ENCODE measurements at places on chromosomes 5 and 9.

DNA sequence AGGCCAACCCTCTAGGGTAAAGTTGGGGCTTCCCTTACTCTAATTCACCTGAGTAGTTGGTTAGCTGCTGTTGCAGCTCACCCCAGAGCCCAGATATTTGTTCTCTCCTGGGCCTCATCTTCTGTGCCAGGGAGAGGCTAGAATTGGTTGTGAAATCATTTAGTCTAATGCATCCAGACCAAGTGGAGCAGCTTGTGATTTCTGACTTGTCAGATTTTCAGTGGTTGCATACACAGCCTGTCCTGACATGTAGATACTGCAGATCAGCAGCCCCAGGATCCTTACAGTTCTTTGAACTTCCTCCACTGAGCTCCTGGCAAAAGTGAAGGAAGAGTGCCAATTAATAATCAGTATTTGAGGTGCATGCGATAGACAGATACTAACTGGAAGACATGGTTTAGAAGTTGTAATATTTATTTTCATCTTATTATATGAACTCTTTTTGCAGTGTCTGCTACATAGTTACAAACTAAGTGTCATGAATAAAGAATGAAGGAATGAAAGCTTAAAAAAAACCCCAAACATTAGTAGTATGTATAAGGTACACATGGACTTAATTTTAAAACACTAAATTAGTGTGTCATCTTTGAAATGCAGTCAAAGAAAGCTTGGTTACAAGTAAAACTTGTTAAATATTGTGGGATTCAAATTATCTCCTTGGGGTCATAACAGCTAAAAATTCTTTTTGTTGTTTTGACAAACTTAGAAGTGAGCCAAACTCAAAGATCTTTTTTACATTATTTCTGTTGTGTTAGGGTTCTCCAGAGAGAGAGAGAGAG is 128.5 kb downstream of the VPS13A start:
- DNase-seq = no peak

GRCh38 chr9:77752554-77752953 is 104.4 kb upstream of the GNA14 start:
- DNase-seq = no peak

DNA sequence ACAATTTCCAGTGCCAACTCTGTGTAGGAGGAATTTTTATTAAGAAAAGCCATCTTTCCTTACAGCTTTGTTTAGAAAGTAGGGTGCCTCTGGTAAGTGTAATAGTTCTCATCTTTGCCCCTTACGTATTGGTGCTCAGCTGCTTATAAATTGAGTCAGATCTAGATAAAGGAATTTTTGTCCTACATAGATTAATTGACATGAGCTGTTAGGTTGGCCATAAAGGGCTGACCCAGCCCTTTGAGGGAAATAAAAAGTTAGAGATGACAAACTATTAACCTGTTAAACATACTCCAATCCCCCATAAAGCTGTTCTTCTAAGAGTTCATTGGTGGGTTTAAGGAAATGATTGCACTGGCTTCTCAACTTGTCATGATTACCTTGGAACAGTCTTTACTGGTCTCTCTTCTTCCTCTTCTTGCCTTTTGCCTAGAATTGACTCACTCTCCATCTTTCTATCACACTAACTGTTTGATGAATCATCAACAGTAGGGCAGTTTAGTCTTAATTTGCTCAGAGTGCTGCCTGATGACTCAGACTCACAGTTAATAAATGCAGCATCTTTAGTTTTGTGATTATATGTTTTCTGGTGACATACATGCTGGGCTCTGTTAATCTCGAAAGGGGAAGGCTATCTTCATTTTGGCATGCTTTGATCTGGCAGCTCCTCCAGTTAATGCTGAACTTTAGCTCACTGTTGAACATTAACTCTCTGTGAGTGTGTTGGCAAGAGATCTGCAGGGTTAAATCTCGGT is 51.7 kb downstream of the ARHGAP26 start:
- DNase-seq = no peak

DNA sequence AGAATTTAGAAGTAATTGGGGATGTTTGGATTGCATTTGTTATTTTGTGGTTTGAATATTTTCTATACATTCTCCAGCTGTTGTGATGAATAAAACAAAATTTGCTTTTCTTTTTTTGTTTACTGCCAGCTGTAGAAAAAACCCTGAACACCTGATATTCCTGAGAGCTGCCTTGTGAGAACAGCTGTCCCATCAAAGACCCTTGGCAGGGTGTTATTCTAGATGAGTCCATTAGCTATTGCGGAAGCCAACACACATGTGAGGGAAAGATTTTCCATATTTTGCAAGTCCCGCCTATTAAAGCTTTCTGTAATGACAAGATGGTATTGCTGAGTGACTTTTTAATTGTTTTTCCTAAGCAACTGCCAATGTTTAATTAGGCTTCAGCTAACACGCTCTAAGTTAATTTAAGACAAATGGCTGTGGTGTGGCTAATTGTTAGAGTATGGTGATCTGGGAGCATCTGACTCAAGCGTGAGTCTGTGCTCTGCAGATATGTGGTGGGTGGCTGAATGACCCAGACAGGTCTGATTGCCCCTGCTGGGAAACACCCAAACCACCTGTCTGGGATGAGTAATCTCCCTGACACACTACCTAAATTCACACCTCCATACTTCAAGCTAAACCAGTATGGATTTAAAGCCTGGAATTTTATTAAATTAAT is 86.5 kb upstream of the PRLR start:
- DNase-seq = no peak

- no peak for DNase-seq
Observed at GRCh38 chr5:1182360-1182632, 19.1 kb upstream of the SLC6A19 start.

DNA sequence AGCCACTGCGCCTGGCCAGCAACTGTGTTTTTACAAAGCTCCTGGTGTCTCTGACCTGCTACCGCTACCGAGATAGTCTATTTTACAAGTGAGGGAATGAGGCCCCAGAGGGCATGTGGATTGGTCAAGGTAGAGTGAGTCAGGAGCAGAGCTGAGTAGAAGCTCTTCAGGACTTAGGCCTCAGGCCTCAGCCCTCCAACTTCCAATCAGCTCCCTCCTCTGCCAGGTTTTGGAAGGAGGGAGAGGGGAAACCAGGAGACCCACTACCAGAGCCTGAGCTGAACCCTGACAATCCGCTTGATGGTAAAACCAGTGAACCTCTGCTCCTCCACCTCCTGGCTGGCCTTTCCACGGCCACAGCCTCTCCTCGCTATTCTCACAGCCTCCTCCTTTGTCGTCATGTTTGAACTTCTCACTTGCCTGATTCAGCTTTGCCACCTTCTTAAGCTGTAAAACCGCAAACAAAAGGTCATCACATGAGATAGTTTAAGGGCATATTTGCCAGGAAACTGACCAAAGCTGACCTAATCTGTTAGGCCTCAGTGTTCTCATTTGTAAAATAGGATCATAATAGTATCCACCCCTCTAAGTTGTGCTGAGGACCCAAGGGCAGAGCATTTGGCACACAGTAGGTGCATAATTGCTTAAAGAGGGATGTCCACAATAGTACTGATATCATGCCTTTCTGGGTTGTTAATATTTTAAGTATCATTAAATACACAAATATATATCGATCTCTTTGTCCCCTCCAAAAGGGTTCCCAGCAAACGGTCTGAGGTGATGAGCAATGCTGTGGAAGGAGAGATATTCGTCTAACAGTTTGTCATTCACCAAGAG is 1.7 kb downstream of the TRAF1 start:
- no peak for DNase-seq

- no peak for DNase-seq
Observed at GRCh38 chr5:24854350-24854749, 209.6 kb upstream of the CDH10 start.

- DNase-seq = no peak
Observed at GRCh38 chr9:115951977-115952376, 201.6 kb upstream of the PAPPA start.

DNA sequence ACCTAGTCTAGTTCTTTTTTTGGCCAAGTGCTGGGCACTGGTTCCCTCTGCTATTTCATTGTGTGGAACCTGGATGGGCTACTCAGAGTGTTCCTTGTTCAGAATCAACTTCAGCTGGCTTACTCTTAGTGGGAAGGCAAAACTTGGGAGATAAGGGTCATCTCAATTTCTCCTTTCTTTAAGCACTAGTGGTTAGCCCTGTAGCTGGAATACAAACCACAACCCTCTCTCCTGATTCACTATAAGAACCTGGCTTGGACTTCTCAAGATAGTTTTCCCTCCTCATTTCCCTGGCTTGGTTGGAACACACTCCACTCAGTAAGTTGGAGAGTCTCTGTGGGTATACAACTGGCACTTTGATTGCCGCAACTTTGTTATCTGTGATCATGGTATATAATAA is 35.1 kb downstream of the GRIA1 start:
- DNase-seq = no peak

DNA sequence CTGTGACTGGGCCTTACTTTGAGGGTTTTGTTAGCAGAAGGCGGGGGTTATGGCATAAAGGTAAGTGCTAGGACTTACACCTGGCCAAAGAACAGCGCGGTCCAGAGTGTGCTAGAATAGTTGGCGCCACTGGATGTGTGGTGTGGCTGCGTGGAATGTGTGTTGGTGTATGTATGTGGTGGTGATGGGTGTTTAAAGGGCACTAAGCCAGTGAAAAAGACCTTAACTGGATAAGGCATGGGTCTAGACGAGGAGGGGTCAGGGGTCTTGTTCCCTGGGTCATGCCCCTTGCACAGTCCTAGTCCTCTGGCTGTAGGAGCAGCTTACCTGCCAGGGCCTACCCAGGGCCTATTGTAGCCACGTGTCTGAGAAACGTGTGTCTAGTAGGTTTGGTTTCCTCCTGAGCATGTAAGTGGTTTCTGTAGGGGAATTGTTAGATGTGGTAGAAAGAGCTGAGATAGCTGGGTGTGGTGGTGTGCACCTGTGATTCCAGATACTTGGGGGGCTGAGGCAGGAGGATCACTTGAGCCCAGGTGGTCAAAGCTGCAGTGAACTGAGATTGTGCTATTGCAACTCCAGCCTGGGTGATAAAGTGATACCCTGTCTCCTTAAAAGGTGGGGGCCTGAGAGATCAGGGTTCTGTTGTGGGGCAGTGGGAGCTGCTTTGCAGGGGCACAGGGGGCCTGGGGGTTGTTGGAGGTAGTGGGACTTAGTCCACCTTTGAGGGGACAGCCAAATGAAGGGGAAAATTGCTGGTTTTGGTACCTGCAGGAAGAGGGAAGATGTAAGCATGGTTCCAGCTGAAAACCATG is 55.2 kb downstream of the HSPA4 start:
- DNase-seq = no peak

GRCh38 chr5:72112389-72112788 is 5.1 kb downstream of the MAP1B start:
- no peak for DNase-seq

DNA sequence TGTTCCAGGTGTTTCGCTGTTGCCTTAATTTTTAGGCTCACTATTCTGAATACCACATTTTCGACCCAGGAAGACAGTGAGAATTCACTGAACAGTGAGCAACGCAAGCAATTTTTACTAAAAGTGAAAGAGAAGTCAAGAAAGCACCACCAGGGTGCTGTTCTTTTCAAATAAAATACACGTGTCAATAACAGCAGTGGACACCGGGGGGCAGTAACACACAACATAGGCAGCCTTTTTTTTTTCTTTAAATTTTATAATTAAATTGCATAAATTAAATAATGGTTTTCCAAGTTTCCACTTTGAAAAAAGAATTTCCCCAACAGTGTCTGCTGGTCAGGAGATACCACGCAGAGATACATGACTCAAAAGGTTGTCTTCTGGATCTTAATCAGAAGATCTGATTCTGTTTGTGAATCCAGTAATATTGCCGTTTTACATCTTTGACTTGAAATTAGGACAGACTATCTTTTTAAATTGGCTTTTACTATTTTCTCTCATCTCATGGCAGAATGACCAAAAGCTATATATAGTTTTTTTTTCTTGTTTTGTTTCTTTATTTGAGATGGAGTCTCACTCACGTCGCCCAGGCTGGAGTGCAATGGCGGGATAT is 47.1 kb upstream of the SH3GL2 start:
- no peak for DNase-seq

DNA sequence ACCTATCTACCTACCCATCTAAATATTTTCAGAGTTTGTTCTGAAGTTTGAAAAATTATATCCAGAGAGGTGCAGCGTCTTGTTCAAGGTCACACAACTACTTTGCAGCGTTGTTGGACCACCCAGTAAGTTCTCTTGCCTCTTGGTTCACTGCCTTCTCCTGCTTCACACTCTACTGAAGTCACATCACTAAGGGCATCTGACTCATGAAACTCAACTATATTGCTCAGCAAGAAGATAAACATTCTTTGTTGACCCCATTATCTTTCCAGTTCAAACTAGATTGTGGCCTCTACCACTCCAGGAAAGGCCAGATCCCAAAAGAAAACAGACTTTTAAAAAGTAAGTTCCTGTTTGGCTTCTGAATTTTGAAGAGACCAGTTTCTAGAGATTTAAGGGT is 326.9 kb downstream of the SLIT3 start:
- DNase-seq = no peak

- no peak for DNase-seq
Observed at GRCh38 chr5:138463419-138464007, 1.8 kb upstream of the EGR1 start.

- DNase-seq = no peak
Observed at GRCh38 chr5:1540831-1541701, 17.3 kb upstream of the LPCAT1 start.

DNA sequence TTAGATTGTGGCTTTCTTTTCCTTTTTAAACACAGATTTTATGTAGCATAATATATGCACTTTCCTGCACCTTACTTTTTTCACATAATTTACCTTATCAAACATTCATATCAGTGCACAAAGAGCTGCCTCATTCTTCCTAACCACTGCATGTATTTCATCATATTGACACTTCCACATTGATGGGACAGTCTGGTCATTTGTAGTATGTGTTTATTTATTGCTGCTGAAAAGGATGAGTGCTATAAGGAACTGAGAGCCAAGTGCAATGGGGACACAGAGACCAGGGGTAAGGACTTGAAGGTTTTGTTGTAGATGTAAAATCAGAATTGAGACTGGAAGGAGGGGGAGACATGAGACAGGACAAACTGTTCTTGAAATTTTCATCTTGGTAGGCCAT is 193.8 kb downstream of the SMARCA2 start:
- no peak for DNase-seq

- DNase-seq = no peak
Observed at GRCh38 chr5:156865427-156865826, 15.3 kb downstream of the PPP1R2B start.

DNA sequence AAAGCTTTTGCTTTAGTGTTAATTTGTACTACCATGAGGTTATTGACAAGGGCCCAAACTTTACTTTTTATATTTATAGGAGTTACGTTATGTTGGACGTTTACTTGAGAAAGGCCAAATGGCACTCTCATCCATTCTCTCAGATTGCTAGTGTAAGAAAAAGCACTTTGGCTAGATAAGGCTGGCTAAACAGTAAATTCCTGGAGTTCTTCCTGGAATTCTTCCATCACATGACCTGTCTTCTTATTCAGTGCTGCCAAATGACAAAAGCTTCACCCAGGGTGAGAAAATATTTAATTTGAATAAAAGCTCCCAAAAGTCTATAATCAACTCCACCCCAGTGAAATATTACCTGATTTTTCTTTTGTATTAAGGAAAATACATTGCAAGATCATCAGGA is 1568.9 kb upstream of the ACO1 start:
- no peak for DNase-seq

GRCh38 chr5:121758615-121759014 is 93.1 kb upstream of the FTMT start:
- DNase-seq = no peak

Measured in cerebellar nuclear complex (tissue), 1 donor.